ENCODE measurements at places on chromosomes 2 and 18. TPM values are rescaled to one million over a fixed set of nuclear protein-coding genes. Genes with fewer than 3 reads are reported as not detected.

DNA sequence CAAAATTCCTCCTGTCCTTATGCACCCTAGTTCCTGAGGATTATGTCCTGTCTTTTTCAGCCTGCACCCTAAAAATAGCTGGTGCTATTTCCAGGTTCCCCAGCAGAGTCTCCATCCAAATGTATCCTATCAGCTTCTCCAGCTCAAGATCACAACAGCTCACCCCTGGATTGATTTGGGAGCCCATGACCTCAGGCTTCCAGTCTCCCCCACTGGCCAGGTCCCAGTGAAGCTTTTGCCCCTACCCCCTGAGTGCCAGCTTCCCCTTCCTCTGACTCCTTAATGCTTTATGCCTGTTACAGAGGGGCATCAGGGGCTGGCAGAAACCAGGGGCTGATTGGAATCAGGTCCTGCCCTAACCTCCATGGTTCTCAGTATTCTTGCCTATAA lies 76.9 kb upstream of the DAPL1 start:
- H3K4me1 ChIP-seq, result no peaks in the 10 kb centered on the region
- H3K4me3 ChIP-seq, result no peak overlapping the region
- H3K27me3 ChIP-seq, result no peaks in the 10 kb centered on the region
- no peak overlapping the region for H3K27ac ChIP-seq
- no peaks in the 10 kb centered on the region for H3K36me3 ChIP-seq
- no peak for DNase-seq

- H3K4me3 ChIP-seq, result no peak overlapping the region
- peaks cover 28% of the 10 kb centered on the region for H3K4me1 ChIP-seq
- no peaks in the 10 kb centered on the region for H3K27me3 ChIP-seq
- DNase-seq, result no peak
These were observed 62.3 kb upstream of the MAP4K3 start for GRCh38 chr2:39499336-39499735.

DNA sequence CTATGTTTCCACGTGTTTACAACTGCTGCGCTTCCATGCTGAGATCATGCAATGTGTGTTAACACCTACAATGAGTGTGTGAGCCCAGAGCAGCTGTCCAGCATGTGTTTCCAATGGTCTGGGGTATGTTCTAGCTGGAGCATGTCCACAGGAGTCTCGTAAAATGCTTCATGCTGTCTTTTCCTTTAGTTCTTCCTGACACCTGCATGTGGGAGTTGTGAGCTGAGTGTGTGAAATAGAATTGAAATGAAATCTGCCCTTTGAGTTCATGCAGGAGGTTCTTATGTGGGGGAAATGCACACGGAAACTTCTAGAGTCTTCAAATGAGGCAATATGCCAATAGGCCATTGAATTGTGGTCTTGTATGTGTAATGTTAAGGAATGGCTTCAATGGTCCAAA lies 205.1 kb downstream of the RND3 start:
- no peaks in the 10 kb centered on the region for H3K27me3 ChIP-seq
- H3K4me1 ChIP-seq, result peaks cover 4% of the 10 kb centered on the region
- H3K4me3 ChIP-seq, result no peak overlapping the region
- no peak for DNase-seq
- H3K27ac ChIP-seq, result peak overlapping the region; percentile 24

- no peak overlapping the region for H3K27ac ChIP-seq
- H3K36me3 ChIP-seq, result no peaks in the 10 kb centered on the region
- H3K27me3 ChIP-seq, result peaks cover 76% of the 10 kb centered on the region
- DNase-seq, result no peak
- peaks cover 3% of the 10 kb centered on the region for H3K4me1 ChIP-seq
These were observed 9.1 kb downstream of the ALPP start for GRCh38 chr2:232387451-232388171.

DNA sequence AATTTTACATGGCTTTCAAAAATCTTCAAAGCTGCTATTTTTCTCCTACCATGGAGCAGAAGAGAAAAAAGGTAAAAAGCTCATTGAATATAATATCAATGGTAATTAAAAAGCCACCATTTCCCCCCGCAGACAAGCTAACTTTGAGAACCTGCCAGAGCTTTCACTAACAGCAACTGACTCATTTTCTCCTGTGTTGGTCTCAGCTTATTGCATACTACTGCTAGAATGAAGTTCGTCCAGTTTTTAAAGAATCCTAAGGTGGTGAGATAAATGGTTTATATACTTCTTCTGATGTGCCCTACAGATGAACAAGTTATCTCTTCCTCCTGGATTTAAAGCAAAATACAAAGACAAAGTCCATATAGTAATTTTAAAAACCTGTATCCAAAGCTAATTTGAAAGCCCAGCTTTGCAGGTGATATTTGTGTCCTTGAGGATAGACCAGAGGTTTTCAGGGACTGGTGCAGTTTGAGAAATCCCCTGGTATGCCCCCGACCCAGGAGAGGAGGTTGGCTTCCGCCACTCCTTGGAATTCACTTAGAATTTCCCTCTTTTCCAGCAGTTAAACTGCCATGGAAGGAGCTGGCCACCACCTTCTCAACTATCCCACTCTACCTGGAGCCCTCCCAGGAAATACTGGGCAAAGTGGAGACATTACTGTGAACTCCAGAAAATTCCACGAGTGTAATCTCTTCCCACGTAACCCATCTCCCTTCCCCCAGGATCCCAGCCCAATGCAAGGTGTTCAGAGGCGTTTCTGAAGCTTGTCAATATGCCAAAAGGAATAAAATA lies 17.5 kb downstream of the YPEL5 start:
- no peaks in the 10 kb centered on the region for H3K27me3 ChIP-seq
- H3K4me1 ChIP-seq, result peaks cover 3% of the 10 kb centered on the region
- no peak overlapping the region for H3K4me3 ChIP-seq
- H3K36me3 ChIP-seq, result no peaks in the 10 kb centered on the region

- DNase-seq, result peak; percentile 58
- no peaks in the 10 kb centered on the region for H3K27me3 ChIP-seq
- H3K36me3 ChIP-seq, result no peaks in the 10 kb centered on the region
- H3K4me3 ChIP-seq, result no peak overlapping the region
- H3K4me1 ChIP-seq, result no peaks in the 10 kb centered on the region
- no peak overlapping the region for H3K27ac ChIP-seq
These were observed 878.8 kb downstream of the TSN start for GRCh38 chr2:122634256-122634655.

DNA sequence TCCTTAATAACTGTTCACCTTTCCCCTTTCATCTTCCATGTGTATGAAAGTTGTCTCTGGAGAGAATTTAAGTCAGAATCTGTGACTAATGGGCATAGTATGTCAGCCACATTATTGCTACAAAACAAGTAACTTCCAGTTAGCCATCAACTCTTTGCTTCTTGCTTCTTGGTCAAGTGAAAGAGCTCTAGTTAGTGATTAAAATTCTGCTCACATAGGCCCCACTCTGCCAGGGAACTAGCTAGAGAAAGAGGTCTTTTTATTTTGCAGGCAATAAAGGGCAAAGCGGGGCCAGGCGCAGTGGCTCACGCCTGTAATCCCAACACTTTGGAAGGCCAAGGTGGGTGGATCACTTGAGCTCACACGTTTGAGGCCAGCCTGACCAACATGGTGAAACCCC lies 64.6 kb downstream of the COLEC12 start:
- no peak overlapping the region for H3K27ac ChIP-seq
- no peak overlapping the region for H3K4me3 ChIP-seq
- no peaks in the 10 kb centered on the region for H3K27me3 ChIP-seq

- no peak for DNase-seq
- H3K27ac ChIP-seq, result no peak overlapping the region
- no peaks in the 10 kb centered on the region for H3K4me1 ChIP-seq
- H3K36me3 ChIP-seq, result peaks cover 41% of the 10 kb centered on the region
- H3K27me3 ChIP-seq, result no peaks in the 10 kb centered on the region
These were observed 40.3 kb downstream of the ARMC9 start for GRCh38 chr2:231238689-231239088.

Gene IL36A
- polyA plus RNA-seq, result not detected

DNA sequence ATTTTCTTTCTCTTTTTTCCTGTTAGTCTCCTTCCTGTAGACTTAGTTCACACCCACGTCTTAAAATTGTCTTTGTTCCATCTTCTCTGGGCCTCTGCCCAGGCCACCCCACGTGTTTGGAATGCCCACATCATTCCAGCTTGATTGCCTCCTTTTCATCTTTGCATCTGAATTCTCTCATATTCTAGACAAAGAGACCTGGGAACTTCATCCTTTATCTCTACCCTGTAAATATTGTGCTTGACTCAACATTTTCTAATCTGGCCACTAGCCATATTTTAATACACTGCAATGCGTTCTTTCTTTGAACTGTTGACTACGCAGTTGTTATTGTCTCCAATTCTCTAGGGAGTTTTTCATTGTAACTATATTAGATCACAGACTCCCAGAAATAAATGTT lies 187.5 kb upstream of the NRXN1 start:
- no peak overlapping the region for H3K4me3 ChIP-seq
- no peak overlapping the region for H3K27ac ChIP-seq
- no peaks in the 10 kb centered on the region for H3K4me1 ChIP-seq
- DNase-seq, result peak; percentile 76
- H3K27me3 ChIP-seq, result no peaks in the 10 kb centered on the region

DNA sequence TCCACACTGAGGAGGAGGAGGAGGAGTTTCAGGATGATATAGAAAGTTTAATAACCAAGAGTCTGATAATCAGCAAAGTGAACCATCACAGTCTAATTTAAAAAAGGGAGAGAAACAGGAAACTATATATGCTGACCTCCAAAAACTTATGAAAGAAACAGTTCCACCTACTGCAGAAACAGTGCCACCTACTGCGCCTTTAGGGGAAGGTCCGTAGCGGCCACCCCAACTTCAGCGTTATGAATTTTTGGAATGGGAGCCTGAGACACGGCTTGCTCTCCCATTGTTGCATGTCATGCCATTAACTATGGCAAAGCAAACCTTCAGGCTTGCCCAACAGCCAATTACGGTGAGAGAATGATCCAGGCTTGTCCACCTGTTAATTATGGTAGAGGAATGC lies 1719.2 kb upstream of the LRRTM1 start:
- H3K27ac ChIP-seq, result no peak overlapping the region
- H3K4me1 ChIP-seq, result no peaks in the 10 kb centered on the region
- no peaks in the 10 kb centered on the region for H3K36me3 ChIP-seq
- DNase-seq, result no peak

Gene DHRS9
- not detected for polyA plus RNA-seq

- H3K4me3 ChIP-seq, result no peak overlapping the region
- H3K27ac ChIP-seq, result peak overlapping the region; percentile 85
- peaks cover 4% of the 10 kb centered on the region for H3K4me1 ChIP-seq
- H3K27me3 ChIP-seq, result no peaks in the 10 kb centered on the region
- H3K36me3 ChIP-seq, result no peaks in the 10 kb centered on the region
These were observed 42.5 kb downstream of the TRIB2 start for GRCh38 chr2:12759248-12759647.

DNA sequence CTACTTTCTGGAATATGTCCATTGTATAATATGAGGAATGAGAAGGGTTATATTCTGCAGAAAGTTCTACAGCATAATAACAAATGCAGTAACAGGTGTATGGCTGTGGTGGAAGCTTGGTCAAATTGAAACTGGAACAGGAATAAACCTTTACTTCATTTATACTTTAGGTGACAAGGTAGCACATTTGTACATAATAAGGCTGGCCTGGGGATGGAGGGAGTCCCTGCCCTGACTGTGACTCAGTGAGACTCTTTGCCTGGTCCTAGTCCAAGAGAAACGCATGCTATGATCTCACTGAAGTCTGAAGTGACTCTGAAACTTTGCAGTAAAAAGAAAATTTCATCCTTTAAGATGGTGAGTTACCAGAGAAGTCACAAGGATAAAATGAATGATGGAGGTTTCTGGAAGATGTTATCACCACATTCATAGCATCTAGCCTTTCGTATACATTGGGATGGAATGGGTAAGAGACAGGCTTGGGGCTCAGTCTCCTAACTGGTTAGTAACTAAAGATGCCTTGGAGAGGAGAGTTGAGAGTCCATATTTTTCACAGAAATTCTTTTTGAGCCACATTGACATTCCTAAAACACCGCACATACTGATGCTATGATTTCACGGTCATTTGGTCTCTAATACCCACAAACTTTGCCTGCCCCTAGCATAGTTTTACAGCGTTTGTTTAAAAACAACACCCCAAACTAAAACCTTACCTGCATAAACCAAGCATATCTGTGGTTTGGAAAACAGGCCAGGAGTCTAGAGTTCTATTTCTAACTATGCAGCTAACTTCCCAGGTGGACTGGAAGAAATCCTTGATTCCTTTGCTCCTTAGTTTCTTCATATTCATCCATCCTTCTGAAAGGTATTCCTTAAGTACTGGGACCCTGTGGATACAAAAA lies 42.4 kb upstream of the NABP1 start:
- peak; percentile 84 for DNase-seq
- peak overlapping the region; percentile 100 for H3K27ac ChIP-seq
- H3K4me3 ChIP-seq, result no peak overlapping the region
- H3K36me3 ChIP-seq, result no peaks in the 10 kb centered on the region
- H3K4me1 ChIP-seq, result peaks cover 32% of the 10 kb centered on the region

Data from IMR-90 (cell line).